ENCODE measurements at places on chromosomes 5 and 9. TPM values are rescaled to one million over a fixed set of nuclear protein-coding genes. Genes with fewer than 3 reads are reported as not detected.

The BAAT gene
- polyA plus RNA-seq = not detected

The FREM1 gene
- polyA plus RNA-seq = not detected

The BTNL3 gene
- not detected for polyA plus RNA-seq

The SLC46A2 gene
- polyA plus RNA-seq = not detected

The PCDHB11 gene
- polyA plus RNA-seq = not detected

The INSYN2B gene
- not detected for polyA plus RNA-seq

The PCDHGB6 gene
- polyA plus RNA-seq = not detected

The HK3 gene
- 0.33 TPM for polyA plus RNA-seq

The OR2K2 gene
- polyA plus RNA-seq = not detected

The PRSS3 gene
- not detected for polyA plus RNA-seq

- no peak for DNase-seq
These were observed at the start of gene PRDM12 for GRCh38 chr9:130664251-130665028. Gene PRDM12, plus strand, starts transcription at chr9:130664594. Its CDS starts 60 bp downstream, at chr9:130664654.

DNA sequence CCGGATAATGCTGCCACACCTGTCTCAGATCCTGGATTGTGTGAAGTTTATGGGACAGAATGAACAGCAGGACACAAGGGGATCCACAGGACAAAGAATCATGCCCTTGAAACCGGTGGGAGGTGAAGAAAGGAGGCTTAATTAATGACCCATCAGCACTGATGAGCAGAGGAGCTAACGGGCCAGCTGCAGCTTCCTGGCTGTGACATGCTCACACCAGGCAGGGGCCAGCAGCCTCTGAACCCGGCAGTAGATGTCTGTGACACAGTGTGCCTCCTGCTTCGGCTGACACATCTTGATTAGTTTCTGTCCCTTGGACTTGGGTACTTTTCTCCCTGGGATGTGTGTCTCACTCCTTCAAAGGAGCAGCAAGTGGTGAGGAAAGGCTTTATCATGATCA is 328.8 kb upstream of the BRINP1 start:
- no peak for DNase-seq

GRCh38 chr9:19920401-19920800 is 131.6 kb upstream of the SLC24A2 start:
- DNase-seq = no peak

GRCh38 chr9:97906236-97906831 is 16.0 kb downstream of the TRMO start:
- peak; percentile 51 for DNase-seq

GRCh38 chr5:126189862-126190261 is 233.3 kb upstream of the GRAMD2B start:
- no peak for DNase-seq

DNA sequence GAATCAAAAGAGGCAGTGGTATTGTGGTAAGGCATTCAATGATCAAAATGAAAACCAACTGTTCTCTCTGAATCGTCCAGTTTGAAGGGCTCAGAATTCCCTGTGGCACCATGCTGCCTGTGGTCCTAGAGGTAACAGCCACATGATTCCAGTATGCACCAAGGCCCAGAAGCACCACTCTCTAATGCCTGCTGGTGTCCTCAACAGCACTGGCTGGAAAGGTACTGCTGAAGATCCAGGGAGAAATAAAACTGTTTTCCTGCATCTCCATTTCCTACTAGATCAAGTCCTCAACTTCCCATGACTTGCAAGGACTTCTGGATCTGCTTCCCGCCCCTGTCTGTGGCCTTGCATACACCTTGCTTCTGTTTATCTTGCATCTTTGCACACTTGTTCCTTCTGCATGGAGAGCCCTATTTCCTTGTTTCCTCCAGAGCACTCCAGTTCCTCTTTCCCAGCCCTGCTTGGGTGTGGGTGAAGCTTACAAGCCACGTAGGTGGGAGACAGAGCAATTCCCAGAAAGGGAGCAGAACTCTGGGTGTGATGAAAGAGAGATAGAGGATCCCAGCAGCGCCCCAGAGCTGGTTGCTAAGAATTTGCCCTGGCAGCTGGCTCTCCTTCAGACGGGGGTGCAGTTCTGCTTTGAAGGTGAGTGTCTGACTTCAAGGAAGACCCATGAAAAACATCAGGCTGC is 41.0 kb upstream of the EQTN start:
- DNase-seq = no peak

DNA sequence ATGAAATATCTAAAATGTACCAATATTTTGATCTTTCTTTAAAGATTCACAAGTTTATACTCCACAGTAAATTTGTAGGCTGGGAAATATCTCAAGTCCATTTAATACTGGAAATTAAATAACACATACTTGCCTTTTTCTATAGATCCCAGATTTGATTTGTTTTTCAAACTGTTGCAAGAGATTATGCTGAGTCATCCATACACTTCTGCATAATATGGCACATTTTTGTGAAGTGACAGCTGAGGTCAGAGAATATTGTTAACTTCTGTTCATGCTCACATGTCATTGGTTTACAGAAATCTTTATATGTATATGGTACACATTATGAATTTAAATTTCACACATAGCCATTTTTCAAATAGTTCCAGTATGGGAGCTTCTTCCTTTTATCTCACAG is 1066.3 kb upstream of the NUDT12 start:
- no peak for DNase-seq

DNA sequence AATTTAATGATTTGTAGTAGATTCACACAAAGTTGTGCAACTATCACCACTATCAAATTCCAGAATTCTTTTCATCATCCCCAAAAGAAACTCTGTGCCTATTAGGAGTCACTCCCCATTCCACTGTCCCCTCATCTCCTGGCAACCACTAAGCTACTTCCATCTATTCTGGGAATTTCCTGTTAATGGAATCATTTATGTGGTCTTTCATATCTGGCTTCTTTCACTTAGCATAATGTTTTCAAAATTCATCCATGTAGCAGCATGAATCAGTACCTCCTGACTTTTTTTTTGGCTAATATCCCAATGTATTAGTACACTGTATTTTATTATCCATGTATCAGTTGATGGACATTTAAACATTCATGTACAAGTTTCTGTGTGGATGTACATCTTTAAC is 157.6 kb downstream of the TTC39B start:
- no peak for DNase-seq

- no peak for DNase-seq
These were observed 71.1 kb upstream of the NR3C1 start for GRCh38 chr5:143474616-143475015.

- DNase-seq = no peak
These were observed 279.3 kb upstream of the ANKRD55 start for GRCh38 chr5:56512313-56512996.

- DNase-seq = no peak
These were observed 153.8 kb downstream of the HCN1 start for GRCh38 chr5:45542421-45542820.

DNA sequence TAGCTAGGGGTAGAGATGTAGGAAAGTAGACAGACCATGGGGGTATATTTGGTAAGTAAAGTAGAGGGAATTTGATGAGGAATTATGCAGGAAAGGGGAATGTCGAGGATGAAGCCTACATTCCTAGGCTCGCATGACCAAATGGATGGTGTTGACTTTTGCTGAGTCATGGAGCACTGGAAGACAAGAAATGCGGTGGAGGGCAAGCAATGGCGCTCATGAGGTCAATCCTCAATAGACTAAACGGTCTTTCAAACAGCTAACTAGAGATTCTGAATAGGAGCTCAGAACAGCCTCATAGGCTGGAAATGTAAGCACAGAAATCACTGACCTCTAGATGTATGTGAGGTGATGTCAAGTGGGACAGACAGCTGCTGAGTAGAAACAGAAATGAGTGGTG is 50.7 kb upstream of the FST start:
- DNase-seq = no peak

DNA sequence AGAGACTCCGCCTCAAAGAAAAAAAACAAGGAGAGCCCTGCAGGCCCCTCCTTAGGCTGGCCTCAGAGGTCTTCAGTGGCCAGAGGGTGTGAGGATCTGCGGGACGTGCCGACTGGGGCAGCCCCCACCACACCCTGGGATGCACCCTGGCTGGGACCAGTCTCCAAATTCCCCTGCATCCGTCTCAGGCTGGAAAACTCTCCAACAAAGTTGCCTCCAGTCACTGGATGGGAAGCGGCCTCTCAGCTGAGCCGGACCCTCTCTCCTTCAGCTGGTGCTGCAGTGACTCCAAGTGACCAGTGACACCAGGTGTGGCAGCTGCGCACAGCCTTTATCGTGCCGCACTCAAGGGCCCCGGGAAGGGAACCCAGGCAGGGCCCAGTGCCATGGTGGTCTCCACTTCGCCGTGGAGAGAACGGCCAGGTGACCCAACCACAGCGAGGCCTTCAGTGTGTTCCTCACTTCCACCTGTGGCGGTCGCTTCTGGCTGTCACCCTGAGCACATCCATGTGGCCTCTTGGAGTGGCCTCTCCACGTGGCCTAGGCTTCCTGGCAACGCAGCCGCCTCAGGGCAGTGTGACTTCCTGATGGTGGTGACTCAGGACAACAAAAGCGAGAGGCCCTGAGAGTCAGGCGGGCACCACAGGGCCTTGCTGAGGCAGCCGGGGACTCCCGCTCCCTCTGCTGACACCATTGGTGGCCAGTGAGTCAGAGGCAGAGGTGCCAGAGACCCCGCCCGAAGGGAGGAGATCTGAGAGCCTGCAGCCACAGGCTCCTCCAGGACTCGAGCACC is 19.3 kb upstream of the CAMSAP1 start:
- DNase-seq = no peak

GRCh38 chr5:154811239-154811638 is 39.2 kb downstream of the FAXDC2 start:
- no peak for DNase-seq

GRCh38 chr9:97179616-97180015 is 127.8 kb upstream of the CCDC180 start:
- no peak for DNase-seq

DNA sequence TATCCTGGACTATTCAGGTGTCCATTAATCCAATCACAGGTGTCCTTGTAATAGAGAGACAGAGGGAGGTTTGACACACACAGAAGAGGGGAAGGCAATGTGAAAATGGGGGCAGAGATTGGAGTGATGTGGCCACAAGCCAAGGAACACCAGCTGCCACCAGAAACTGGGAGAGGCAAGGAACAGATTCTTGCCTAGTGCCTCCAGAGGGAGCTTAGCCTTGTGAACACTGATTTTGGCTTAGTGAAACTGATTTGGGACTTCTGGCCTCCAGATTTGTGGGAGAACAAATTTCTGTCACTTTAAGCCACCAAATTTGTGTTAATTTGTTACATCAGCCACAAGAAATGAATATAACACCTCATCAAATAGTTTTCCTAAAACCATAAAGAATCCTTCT is 416.2 kb downstream of the ENC1 start:
- DNase-seq = no peak

GRCh38 chr5:100479079-100479688 is 56.0 kb upstream of the FAM174A start:
- peak; percentile 29 for DNase-seq

DNA sequence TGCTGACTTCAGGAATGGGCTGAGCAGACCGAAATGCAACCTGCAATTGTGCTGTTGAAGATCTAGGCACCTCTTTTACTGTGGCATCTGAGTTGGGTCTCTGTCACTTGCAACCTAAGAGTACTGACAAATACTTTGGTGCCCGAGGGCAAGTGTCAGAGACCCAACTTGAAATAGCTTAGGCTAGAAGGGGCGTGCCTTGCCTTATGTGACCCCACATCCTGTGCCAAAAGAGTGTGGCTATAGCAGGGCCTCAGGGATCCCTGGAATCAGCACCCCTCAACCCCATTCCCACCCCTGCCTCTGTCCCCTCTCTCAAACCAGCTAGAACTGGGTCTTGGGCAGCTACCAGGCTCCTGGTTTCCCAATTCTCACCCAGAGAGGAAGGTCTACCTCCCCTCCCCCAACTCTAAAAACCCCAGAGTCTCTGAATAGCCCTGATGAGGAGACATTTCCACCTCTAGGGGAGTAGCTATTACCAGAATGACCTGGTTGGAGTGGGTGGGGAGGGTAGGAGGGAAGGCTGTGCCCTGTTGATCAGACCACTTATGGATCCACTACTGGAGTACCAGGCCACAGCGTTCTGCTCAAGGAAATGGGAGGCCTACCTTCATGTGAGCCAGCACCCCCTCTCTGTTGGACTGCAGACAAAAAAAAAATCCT is 17.5 kb downstream of the RAI14 start:
- DNase-seq = no peak

GRCh38 chr5:81232464-81233079 is 550 bp upstream of the CKMT2 start:
- no peak for DNase-seq

GRCh38 chr9:1400983-1401382 is 350.8 kb downstream of the DMRT2 start:
- no peak for DNase-seq

DNA sequence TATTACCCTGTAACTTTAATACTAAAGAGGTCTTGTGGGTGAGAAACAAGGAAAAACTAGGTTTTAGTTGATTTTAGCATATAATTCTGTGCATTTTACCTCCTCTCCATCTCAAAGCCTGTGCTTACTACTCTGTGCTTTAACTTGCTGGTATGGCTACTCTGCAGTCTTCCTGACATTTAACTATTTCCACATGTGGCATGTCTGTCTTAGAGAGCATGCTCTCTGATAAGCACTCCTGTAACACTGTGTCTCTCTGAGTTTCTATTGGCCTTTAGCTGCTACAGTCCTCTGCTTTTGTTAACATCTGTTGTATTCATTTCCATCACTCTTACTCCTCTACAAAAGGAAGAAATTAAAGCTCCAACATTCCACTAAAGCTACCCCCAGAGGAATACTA is 418.3 kb downstream of the RAB3C start:
- DNase-seq = no peak
